ENCODE measurements at places on chromosomes 16 and 17. TPM values are rescaled to one million over a fixed set of nuclear protein-coding genes. Genes with fewer than 3 reads are reported as not detected.

CORO6 gene
- 6.4 TPM for total RNA-seq

ZNF750 gene
- total RNA-seq = not detected

AIPL1 gene
- not detected for total RNA-seq

NLRC3 gene
- 21.8 TPM for total RNA-seq

IST1 gene
- 156 TPM for total RNA-seq

CFAP52 gene
- not detected for total RNA-seq

PPP1R27 gene
- total RNA-seq = not detected

MMP25 gene
- 12.8 TPM for total RNA-seq

KIF22 gene
- total RNA-seq = 140 TPM

C17orf78 gene
- total RNA-seq = not detected

SP6 gene
- total RNA-seq = 0.05 TPM

GPR179 gene
- total RNA-seq = not detected

TBC1D26 gene
- not detected for total RNA-seq

TEFM gene
- total RNA-seq = 16.9 TPM

SYT17 gene
- total RNA-seq = 0.54 TPM

TMEM114 gene
- total RNA-seq = not detected

ACSM5 gene
- not detected for total RNA-seq

PNMT gene
- not detected for total RNA-seq

CTU2 gene
- total RNA-seq = 74.7 TPM

FNDC8 gene
- not detected for total RNA-seq

KRTAP4-5 gene
- not detected for total RNA-seq

CTRB1 gene
- total RNA-seq = not detected

C17orf113 gene
- total RNA-seq = 0.05 TPM

PIK3R5 gene
- 33.6 TPM for total RNA-seq

USP43 gene
- not detected for total RNA-seq

MPP2 gene
- total RNA-seq = 1.4 TPM

FBXW10 gene
- total RNA-seq = not detected

KCNH4 gene
- total RNA-seq = 1.9 TPM

ZSCAN10 gene
- total RNA-seq = 0.07 TPM

DNAI2 gene
- 0.12 TPM for total RNA-seq

GP1BA gene
- total RNA-seq = not detected

ASPHD1 gene
- total RNA-seq = 4.7 TPM

CD300H gene
- not detected for total RNA-seq

MMP15 gene
- 1.1 TPM for total RNA-seq

CSH1 gene
- total RNA-seq = not detected

KRTAP4-3 gene
- total RNA-seq = not detected

CCDC144A gene
- 2.7 TPM for total RNA-seq

NPIPA5 gene
- total RNA-seq = 16.5 TPM

NAGS gene
- 0.60 TPM for total RNA-seq

IRX6 gene
- not detected for total RNA-seq

SMIM36 gene
- not detected for total RNA-seq

MT1M gene
- not detected for total RNA-seq

RDM1 gene
- total RNA-seq = 1.7 TPM

KREMEN2 gene
- total RNA-seq = 0.18 TPM
